ENCODE measurements at places on chromosomes 4 and X. TPM values are rescaled to one million over a fixed set of nuclear protein-coding genes. Genes with fewer than 3 reads are reported as not detected.

- no peak for DNase-seq
Measured at GRCh38 chr4:5715357-5715756, 4.4 kb downstream of the EVC start.

DNA sequence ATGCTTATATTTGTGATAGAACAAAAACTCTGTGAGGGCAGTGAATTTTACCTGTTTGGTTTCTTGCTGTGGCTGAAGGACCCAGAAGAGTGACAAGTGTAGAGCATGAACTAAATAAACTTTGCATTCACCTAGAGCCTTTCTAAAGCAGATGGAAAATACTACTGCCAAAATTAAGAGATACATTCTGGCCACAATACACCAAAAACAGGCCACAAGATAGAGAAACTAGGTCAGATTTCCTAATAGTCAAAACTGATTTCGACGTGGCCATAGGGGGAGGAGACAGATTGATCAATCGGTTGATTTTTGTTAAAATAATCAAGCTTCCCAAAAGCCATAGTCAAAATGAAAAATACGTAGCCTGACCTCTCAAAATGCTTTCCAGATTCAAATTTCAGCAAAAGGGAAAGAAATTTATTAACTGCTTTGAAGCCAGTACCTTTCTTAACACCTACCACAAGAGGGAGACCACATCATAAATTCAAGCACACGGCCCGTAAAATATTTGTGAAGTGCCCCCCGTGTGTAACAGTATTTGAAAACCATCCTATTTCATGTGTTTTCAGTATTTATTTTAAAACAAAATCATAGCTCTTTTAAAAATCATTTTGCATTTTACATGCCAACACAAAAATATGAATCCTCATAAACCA is 132.4 kb downstream of the CORIN start:
- DNase-seq: no peak

DNA sequence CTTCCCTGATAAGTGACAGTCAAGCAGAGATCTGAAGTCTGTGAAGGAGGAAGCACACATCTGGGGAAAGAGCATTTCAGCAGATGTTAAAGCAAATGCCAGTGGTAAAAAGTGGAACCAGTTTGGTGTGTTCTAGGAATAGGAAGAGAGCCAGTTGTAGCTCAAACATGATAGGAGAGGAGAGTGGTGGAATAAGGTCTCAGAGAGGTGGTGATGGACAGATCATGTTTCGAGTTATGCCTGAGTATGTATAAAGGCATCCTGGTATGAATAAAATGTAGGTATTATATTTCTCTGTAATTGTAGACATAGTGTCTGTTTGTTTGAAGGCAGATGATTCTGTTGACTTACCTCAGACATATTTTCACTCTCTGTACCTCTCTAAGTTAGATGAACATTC is 89.1 kb downstream of the LARP7 start:
- DNase-seq: no peak

DNA sequence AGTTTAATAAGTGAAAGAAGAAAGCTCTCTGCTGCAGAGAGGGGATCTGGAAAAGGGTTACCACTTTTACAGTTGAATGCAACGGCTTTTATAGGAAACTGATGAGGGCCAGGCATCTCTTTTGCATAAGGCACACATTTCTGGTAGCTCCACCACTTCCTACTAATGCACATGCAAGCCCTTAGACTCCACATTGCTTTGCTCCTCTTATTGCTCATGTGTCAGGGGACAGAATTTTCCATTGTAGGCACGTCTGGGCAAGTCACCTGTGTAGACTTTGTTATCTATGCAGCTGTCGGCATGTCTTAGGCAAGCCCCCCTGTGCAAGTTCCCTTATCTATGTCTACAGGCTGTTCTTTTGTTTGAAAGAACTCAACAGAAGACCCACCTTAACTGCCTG is 294.6 kb upstream of the STS start:
- DNase-seq: no peak

DNA sequence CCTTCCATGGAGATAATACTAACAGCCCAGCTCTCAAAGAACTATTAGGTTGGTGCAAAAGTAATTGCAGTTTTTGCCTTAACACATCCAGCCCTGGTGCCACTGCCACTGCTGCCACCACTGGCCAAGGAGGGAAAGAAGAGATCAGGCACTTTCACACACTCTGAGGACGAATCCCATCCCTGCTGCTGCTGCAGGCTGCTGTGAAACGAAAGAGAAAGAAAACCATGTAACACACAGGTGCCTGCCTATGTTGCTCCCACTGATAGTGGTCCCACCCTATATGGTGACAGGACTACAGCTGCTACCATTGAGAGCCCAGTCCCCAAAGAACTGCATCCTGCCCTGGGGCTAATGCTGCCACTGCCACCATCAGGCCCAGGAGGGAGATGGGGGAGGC is 35.1 kb downstream of the TMLHE start:
- DNase-seq: no peak

- no peak for DNase-seq
Measured at GRCh38 chrX:153381684-153382532, 19.2 kb downstream of the PNMA6E start.

GRCh38 chr4:103498161-103499070 is 221.4 kb downstream of the TACR3 start:
- DNase-seq: no peak

- no peak for DNase-seq
Measured at GRCh38 chr4:140256335-140256734, 102.4 kb upstream of the MAML3 start.

- DNase-seq: no peak
Measured at GRCh38 chr4:26206339-26206738, 114.5 kb upstream of the RBPJ start.

GRCh38 chr4:169059306-169060211 is 49.5 kb upstream of the CBR4 start:
- DNase-seq: peak; percentile 72

DNA sequence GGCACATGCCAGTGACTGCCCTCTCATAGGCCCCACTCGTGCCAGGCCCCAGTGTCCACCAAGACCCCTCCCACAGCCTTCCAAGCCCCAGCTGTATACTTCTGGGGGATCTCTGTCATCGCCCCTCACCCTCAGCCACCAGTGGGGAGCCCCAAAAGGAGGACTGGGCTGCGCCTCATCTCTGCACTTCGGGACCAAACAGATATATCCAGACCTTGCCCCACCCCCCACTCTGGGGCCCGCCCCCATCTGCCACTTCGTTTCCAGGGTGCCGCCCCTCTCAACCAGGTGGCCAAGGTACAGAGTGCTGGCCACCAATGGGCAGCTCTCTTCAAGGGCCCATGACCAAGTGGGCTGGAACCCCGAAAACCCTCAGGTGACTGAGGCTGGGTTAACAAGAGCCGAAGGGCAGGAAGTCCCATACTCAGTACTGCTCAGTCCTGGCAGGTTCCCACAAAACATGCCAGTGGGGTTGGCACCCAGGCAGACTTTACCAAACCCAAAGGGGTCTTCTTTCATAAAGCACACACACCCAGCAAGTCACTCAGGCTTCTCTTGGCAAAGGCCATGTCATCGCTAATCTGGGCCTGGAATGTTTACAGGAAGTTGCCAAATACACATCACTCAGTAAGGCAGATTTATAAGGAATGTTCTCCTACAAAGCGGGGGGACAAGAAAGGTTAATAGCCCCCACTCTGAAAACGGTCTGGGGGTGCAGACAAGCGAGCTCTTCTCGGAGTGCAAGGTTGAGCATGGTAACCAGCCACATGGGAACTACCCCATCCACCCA is 4.4 kb downstream of the ZFYVE28 start:
- DNase-seq: no peak

DNA sequence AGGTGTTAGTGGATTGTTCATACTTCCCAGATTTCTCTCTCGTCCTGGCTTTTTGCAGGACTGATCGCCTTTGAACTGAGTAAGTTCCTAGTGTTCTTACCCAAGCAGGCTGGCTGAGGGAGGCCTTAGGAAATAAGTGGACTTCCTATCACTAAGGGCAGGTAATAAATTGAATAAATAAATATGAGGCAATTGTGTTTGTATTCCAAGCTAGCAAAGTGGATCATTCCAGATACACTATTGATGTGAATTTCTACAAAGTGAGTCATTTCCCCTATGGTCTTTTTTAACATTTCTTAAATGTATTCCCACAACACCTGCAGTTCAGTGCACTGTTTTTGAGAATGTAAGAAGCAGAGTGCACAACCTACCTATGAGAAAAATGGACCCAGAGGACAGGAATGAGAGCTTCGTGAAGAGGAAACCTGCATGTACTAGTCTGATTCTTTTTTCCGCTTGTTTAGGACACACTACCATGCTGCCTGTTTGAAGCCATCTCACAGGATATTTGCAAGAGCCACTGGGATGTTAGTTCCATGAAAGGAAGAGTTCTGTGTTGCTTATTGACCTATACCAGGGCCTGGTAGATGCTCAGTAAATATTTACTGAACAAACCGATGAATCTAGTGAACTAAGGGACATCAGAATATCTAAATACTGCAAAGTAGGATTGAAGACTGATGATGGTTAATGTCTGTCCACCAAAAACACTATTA is 29.0 kb upstream of the SMAD1 start:
- DNase-seq: no peak

DNA sequence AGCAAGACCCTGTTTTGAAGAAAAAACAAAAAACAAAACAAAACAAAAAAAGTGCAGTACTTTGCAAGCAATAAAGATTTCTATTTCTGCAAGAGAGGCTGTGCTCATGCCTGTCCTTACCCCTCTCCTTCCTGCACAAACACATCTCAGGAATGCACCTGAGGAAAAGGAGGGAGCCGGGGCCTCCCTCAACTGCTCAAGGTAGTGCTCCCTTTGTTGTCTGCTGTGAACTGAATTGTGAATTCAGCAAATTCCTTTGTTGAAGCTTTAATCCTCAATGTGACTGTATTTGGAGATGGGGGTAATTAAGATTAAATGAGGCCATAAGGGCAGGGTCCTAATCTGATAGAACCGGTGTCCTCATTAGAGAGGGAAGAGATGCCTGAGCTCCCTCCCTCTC is 13.9 kb downstream of the FTSJ1 start:
- no peak for DNase-seq

DNA sequence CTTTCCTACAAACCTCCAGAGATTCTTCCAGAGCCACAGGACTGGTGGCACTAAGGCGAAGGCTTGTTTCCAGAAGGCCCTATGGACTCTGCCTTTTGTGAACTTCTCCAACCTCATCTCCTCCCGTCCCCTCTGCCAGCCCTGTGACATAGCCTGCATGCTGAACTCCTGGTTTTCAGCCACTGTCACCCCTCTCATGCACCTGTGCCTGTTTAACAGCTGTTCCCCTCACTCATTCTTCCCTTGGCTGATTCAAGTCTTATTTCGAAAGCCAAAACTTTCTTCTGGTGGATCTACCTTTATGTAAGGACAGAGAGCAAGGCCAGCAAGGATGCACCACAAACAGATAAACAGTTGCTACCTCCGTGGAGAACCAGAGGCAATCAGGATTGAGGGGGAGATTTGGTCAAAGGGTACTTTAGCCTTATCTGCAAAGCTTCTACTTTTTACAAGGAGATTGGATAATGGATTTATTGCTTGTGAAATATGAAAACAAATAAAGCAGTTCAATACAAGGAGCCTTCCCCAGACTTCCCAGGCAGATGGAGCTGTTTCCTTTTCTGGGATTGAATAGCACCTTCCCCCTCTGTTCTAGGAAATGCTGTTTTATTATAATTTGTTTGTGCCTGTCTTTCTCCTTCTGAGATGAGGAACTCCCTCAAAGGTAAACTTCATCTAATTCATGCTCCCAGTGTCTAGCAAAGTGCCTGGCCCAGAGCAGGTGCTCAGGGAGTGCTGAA is 5.7 kb downstream of the CITED1 start:
- no peak for DNase-seq

- no peak for DNase-seq
Measured at GRCh38 chr4:143127621-143128020, 57.1 kb upstream of the USP38 start.

- no peak for DNase-seq
Measured at GRCh38 chrX:74325130-74326059, 21.4 kb downstream of the ZCCHC13 start.

- DNase-seq: no peak
Measured at GRCh38 chr4:86416081-86416480, 56.2 kb upstream of the MAPK10 start.

DNA sequence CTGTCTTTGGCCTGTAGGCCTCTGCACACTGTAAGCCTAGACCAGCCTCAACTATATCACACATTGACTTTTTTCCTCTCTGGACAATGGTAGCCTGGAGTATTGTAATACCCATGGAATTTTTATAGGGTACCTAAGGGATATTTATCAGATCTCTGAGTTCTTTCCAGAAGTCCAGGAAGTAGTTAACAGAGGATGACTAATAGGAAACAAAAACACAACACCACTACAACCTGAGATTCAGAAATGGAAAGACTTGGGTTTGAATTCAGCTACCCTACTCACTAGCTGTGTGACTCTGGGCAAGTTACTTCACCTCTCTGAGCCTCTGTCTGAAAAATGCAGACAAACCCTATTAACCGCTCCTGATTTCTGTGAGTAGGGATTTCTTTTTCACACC is 7.7 kb upstream of the STX18 start:
- no peak for DNase-seq

GRCh38 chr4:111154934-111155333 is 532.1 kb upstream of the PITX2 start:
- DNase-seq: no peak

DNA sequence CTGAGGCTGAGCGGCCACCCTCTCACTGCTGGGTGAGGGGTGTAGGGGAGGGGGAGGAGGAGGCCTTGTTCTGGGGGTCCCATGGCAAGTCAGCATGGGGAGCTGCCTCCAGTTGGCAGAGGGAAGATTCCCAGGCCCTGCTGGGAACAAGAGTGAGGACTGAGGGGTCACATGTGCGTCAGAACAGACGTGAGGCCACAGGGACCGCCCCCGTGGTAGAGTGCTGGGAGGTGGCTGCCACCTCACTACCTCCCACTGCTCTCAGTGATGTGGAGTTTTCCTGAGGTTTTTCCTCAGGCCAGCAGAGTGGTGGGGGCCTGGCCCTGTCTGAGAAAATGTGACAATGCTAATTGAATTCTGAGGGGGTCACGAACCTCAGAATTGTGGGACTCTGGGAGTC is 568 bp downstream of the MAGEC1 start:
- DNase-seq: no peak

- no peak for DNase-seq
Measured at GRCh38 chrX:125895518-125895917, 270.6 kb downstream of the DCAF12L2 start.

GRCh38 chr4:185721190-185722028 is 90.6 kb downstream of the SORBS2 start:
- no peak for DNase-seq

DNA sequence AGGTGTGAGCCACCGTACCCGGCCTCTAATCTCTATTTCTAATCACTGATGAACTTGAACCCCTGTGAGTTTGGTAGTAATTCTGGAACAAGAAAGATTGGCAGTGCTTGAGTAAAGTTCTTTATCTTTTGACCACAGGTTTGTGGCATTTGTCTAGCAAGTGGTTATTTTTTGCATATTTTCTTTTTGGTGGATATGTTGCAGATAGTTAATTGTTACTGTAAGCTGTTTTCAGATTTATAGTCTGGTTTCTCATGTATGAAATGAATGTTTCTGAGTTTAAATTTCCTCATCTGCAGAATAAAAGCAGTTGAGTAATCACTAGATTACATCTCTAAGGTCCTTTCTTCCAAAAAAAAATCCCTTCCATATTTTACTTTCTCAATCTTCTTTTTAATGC is 105.2 kb downstream of the GASK1B start:
- no peak for DNase-seq

STPG2 gene
- total RNA-seq: 0.43 TPM

ASMT gene
- total RNA-seq: not detected

P2RY10 gene
- total RNA-seq: not detected

SLC2A9 gene
- 9.6 TPM for total RNA-seq

SMIM31 gene
- not detected for total RNA-seq

HPSE gene
- total RNA-seq: 1.8 TPM

DDX53 gene
- not detected for total RNA-seq

POU3F4 gene
- total RNA-seq: not detected

NR0B1 gene
- total RNA-seq: not detected

SPP1 gene
- total RNA-seq: 5.0 TPM

FGFRL1 gene
- total RNA-seq: 21.0 TPM

Measured in Right ventricle myocardium inferior (tissue), 1 donor.